ENCODE measurements at places on chromosomes 2 and 18. TPM values are rescaled to one million over a fixed set of nuclear protein-coding genes. Genes with fewer than 3 reads are reported as not detected.

DNA sequence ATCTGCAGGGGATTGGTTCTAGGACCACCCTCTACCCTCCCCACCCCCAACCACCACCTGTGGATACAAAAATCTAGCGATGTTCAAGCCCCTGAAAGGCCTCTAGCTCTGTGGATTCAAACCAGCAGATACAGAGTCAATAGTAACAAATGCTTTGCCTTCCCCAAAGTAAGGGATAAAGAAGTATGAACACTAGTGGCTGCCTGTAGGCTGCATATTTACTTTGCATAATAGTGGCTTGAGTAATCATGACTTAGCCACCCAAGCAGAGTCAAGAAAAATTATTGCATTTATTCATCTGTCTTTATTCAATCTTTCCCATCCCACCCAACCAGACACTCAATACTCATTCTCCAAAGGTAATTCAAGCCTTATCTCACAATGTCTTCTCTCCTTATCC is 43.8 kb downstream of the SOCS6 start:
- peak; percentile 34 for DNase-seq

DNA sequence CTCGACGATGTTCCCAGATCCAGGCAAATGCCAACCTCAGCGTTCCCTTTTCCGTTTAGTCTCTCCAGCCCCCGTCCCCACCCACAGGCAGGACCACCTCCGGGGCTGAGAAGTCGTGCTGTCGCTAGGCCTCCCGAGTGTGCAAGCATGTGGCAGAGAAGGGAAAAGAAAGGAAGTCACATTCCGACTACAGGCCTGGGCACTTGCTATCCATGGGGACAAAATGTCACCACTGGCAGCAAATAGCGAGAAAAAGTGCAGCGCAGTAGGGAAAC is 420 bp downstream of the PIGN start:
- DNase-seq = no peak

GRCh38 chr18:35422237-35422636 is 45.1 kb upstream of the ZNF396 start:
- no peak for DNase-seq

Gene ATOH8
- total RNA-seq = 43.0 TPM

Gene CLEC4F
- not detected for total RNA-seq

DNA sequence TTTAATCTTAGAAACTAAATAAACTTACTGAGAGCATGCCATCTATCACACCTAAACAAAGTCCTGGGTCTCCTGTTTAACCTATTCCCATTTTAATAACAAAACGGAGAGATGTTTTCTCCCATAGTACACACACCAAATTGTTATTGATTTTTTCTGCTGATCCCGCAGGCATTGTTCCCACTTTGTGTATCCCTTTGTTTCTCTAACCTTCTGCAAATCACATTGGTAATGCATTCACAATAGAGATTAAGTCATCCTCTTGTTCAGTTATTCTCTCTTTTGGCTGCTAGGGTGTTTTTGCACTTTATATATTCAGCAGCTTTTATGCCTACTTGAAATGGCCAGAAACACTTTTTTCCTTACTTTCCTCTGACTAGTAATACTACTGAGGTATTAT is 1071.9 kb upstream of the CDH2 start:
- no peak for DNase-seq

- no peak for DNase-seq
Observed at GRCh38 chr2:133167990-133168389, 400.3 kb downstream of the NCKAP5 start.

DNA sequence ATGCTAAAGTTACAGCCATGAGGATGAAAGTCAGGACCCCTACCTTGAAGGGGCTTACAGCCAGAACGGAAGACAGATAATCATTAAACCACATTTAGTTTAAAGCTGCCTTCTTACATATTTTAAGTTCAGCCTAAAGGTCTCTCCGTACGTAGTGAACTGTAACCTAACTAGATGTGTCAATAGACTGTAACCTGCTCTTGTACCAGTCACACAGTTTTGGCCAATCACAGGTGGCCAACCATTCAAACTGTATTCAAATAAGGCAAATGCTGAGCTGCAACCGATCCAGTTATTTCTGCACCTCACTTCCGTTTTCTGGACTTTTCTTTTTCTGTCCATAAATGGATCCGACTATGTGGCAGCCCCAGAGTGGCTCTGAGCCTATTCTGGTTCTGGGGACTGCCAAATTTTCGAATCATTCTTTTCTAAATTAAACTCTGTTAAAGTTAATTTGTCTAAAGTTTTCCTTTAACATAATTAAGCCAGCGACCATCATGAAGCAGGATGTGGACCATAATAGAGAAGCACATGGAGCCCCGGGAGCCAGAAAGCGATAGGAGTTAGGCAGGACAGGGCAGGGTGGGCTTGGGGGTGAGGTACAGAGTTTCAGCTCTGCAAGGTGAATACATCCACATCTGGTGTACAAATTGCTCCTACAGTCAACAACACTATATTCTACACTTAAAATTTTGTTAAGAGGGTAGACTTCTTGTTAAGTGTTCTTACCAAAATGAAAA is 48.4 kb upstream of the YPEL5 start:
- DNase-seq = no peak

Gene MLPH
- total RNA-seq = 50.7 TPM

- peak; percentile 68 for DNase-seq
Observed at GRCh38 chr18:67731851-67732250, 215.3 kb upstream of the DSEL start.

DNA sequence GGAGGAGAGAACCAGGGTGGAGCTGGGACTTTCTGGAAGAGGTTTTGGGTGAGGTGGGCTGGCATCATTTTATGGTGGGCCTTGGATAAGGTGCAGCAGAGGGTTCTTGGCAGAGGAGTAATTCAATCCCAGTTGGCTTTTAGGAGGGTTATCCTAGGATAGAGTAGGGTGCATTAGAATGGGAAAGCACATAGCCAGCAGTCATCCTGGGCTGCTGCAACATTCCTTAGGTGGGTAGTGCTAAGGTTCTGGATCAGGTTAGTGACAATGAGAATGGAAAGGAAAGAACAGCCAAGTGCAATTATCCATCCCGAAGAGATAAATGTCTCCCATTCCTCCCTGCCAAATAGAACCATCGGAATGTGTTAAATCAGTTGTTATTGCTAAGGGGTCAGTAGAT is 157.3 kb upstream of the SPRED2 start:
- DNase-seq = no peak

DNA sequence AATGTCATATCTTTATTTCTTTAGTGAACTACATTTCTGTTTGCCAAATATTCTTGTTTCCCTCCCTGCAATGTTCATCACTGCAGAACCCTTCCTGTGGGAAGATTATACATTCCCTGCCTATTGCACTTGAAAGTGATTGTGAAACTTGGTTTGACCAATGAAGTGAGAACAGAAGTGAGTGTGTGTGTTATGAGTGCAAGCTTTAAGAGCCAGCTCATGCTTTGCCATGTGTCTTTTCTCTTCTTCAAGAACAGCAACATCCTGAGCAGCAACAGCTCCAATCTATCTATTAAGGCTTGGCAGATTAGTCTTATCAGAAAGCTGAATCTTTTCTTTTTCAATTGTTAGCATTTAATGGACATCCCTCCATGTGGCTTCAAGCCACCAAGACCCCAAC is 42.0 kb upstream of the UBE2E3 start:
- no peak for DNase-seq

DNA sequence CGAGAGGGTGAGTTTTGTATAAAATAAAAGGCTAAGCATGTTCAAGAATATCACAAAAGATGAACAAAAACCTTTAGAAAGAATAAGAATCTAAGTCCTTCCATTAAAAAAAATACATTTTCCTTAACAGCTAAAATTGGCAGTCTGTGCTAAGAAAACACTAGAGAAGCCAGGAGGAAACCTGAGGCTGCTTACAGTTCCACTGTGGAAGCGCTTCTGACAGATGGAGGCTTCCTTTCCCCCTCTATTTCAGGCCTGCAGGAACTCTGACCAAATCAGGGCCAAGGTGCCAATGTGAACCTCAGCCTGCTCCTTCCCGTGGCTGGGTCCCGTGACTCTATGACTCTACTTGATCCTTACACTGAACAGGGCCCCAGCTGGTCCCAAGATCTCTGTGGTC is 108.1 kb upstream of the ARHGAP28 start:
- DNase-seq = no peak

- DNase-seq = no peak
Observed at GRCh38 chr2:181528441-181528840, 71.3 kb downstream of the ITGA4 start.

- no peak for DNase-seq
Observed at GRCh38 chr2:129766374-129766993, 213.0 kb upstream of the RAB6C start.

DNA sequence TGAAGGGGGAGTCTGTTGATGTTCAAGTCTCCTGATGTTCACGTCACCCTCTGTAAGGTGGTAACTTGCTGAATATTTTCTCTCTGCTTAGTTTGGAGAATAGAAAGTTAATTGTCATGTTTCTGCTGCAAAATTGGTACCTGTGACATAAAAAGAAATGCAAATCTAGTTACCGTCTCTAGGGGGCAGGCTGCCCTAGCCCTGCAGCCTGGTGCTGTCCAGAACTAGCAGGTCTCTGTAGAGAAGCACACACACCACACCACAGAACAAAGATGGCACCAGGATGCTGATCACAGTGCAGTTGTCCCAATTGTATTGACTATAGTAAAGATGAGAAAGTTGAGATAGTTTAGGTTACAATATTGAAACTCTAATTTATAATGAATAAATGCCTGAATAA is 47.0 kb downstream of the SLC9A4 start:
- DNase-seq = peak; percentile 6

- DNase-seq = no peak
Observed at GRCh38 chr2:211836409-211836808, 702.2 kb downstream of the ERBB4 start.

Gene MYCN
- not detected for total RNA-seq

- DNase-seq = peak; percentile 91
Observed at GRCh38 chr2:191899410-191899809, 52.5 kb upstream of the CAVIN2 start.

Gene NYAP2
- total RNA-seq = 2.3 TPM

Gene HJURP
- total RNA-seq = 58.4 TPM

- no peak for DNase-seq
Observed at GRCh38 chr2:138294451-138294850, 207.1 kb upstream of the SPOPL start.
